GM12891 (cell line): ENCODE measurements at places on chromosomes 3 and 15.

DNA sequence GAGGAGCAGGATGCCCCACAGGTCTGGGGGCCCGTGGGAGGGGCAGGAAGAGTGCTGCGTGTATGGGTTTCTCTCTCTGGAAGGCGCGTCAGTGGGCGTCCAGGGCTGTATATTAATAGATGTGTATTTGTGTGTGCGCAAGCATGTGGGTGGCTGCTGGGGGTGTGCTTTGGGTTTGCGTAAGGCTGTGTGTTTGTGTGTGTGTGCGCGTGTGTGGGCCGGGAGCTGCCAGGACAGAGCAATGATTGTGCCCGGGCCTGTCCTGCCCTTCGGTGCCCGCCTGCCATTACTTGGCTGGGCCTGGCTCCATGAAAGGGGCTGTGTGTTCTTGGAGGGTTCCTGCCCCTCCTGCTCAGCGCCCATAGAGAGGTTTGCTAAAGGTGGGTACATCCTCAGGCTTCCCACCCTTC, 16.3 kb downstream of the CSPG4 start:
- DNase-seq = no peak

GRCh38 chr3:43477600-43477999, 144.2 kb downstream of the ANO10 start:
- DNase-seq = no peak

DNA sequence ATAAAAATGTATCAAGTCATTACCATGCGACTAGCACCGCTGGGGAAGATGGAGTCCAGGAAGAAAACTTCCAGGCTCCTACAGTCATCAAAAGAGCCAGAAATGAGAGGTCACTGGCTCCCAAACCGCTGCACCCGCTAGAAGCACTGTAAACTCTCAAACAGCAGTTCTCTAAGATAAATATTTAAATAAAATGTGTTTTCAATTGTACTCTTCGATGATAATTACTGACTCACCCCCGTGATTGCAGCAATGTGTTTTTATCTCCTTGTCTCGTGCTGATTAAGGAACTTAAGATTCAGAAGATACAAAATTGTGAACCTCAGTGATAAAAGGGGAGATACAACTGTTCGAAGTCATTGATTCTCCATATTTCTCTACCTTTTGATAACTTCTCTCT, 45.8 kb upstream of the FOXP1 start:
- DNase-seq = no peak

GRCh38 chr15:77057072-77057471, 13.8 kb downstream of the TSPAN3 start:
- no peak for DNase-seq

DNA sequence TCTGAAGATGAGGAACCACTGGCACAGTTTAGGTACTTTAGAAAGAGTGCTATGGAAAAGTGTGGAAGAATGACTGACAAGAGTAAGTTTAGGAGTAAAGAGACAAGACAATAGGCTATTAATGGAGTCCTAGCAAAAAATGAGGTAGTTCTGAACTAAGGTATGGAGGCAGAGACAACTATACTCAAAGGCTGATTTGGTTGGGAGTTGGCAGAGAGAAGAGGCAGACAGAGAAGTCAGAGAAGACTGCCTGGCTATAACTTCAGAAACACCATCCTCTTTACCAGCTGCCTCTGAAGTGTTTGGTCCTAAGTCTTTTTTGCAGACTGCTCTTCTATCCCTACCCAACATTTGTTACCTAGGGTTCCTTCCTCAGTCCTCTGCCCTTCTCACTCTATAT, 19.2 kb downstream of the DYNC1LI1 start:
- DNase-seq = no peak

GRCh38 chr3:104887069-104887468, 479.6 kb upstream of the ALCAM start:
- DNase-seq = no peak

DNA sequence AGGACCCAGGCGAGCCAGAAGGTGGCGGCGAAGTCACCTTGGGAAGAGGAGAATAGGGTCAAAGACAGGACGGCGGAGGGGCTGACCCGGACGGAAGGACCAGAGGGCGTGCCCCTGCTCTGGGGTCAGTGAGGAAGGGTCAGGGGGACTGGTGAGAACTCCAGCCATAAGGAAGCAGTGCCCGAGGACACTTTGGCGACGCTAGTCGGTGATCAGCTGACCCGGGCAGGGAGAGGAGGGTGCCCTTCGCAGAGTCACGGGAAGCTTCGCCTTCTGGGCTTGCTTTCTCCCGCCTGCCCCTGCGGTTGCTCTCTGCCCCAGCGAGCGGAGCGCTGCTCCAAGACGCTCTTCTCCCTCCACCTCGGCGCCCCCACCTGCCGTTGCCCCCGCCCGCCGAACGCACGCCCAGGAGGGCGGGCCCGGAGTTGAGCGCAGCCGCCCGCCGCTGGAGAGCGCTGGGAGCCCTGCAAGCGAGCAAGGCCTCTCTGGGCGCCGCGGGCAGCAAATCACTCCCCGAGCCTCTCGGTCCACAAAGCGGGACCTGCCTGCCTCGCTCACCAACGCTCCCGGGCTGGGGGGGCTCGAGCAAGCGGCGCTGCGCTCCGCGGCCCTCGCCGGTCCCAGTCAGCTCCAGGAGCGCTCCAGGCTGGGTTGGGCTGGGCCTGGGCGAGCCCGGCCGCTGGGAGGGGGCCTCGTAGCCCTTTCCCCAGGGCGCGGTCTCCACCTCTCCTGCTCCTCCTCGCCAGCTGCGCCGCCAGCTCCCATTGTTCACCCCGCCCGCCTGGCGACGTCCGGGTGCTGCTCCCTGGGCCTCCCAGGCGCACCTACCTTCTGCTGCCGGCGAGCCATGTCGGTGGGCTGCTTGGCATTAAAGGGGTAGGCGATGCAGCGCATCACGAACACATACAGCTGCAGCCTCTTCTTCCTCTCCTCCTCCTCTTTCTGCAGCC, 1.2 kb downstream of the CADPS start:
- no peak for DNase-seq

GRCh38 chr3:109035082-109035481, 81.4 kb upstream of the GUCA1C start:
- DNase-seq = no peak

DNA sequence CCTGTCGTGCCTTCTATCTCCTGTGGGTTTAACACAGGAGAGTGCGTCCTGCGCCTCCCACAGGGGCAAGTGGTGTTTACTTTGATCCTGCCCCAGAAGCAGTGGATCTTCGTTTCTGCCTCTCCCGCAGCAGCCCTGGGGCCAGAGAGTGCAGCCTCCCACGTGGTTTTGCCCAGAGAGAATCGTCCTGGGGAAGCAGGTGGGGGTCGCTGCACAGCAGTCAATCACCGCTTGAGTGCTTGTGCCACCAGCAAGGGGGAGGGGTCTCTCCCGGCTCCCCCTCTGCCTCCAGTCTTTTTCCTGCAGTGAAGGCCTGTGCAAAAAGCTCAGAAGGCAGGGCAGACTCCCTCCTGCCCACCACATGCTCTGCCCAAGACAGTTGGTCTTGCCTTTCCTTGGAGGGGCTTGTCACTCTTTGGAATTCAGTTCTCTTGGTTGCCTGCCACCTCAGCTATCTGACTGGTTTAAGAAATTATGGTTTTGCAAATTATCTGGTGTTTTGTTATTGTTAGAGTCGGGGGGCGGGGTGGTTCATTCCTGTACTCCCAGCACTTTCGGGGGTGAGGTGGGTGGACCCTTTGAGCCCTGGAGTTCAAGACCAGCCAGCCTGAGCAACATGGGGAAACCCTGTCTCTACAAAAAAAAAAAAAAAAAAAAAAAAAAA, 26.9 kb downstream of the STOML1 start:
- DNase-seq = no peak

- no peak for DNase-seq
Observed at GRCh38 chr3:165518346-165518745, 318.9 kb downstream of the BCHE start.

DNA sequence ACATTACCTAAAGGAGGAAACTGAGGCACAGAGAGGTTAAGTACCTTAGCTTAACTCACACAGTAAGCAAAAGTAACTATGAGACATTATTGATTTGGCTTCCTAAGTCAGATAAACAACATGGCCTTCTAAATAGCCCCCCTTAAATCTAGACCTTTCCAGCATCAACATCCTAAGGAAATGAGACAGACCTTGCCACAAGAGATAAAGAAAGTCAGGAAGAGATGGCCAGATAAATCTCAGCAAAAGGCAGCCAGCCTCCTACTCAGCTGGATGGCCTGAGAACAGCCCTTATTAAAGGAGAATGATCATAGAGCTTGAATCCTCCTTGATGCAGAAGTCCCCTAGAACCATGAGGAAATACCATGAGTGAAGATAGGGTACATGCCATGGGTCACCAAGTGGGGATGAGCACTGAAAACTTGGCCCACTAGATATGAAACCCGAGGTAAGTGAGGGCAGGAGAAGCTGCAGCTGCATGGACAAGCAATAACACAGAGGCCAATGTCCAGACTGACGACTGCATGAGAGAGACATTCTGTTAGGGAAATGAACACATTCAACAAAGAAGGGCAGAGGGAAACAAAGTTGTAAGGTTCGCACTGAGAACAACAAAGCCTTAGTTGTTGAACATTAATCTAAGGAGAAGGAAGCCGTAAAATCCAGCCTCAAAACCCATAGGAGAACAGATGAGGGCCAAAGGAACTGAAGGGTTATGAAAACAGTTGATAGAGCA, 69.6 kb downstream of the ZIC4 start:
- no peak for DNase-seq

GRCh38 chr3:145124900-145125678, 1035.9 kb downstream of the PLOD2 start:
- DNase-seq = no peak

GRCh38 chr15:59299929-59300617, 72.6 kb downstream of the MYO1E start:
- peak; percentile 26 for DNase-seq

DNA sequence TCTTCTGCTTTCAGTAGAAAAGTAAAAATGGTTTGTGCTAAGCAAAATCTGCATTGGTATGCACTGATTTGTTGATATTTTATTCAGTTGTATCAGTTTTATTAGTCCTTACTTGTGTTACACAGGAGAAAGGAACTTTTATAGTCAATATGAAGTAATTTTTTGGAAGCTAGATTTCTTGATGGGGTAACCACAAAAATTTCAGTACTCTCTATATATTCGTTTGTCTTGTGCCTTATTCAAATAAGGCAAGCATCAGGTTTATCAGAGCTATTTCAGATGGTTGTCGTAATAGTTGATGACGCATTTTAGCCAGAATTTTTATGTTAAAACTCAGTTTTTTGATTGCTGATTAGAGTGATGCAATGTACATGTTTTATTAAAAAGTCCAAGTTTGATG, 50.7 kb upstream of the NIPA1 start:
- DNase-seq = no peak

GRCh38 chr3:123344907-123345594, 103.8 kb downstream of the ADCY5 start:
- no peak for DNase-seq

GRCh38 chr3:38581774-38582173, 67.7 kb downstream of the SCN5A start:
- no peak for DNase-seq

GRCh38 chr3:102036017-102036416, 186.7 kb downstream of the NFKBIZ start:
- no peak for DNase-seq

DNA sequence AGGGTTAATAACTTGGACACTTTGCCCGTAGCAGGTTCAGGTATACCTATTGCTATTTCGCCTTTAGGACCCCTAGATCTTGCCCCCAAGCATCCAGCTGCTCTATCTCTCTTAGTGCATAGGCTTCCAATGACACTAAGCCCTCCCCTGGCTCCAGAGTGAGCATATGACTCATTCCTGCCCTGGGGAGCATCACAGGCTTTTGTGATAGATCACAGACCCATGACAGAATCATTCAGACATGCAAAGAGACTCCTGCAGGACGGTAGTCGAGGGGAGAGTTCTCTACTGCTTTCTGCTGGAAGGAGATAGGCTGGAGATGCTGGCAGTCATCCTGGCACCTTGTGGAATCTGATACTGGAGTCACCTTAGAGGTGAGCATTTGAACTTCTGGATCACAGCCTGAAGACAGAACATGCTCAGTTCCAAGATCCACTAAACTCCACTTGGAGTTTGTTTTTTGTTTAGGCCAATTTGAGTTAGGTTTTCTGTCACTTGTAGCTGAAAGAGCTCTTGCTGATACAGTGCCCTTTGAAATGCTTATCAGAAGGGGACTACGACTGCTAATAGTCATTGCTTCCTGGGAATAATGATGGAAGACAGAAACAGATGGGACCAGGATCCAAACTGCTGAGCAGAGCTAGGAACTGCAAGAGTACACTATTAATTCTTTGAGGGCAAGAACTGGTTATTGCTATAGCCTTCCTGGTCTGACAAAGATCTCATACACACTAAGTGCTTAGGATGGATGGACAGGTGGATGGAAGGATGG, 11.0 kb downstream of the LYSMD2 start:
- DNase-seq = no peak

GRCh38 chr3:151002003-151002981, 29.8 kb upstream of the CLRN1 start:
- DNase-seq = no peak

DNA sequence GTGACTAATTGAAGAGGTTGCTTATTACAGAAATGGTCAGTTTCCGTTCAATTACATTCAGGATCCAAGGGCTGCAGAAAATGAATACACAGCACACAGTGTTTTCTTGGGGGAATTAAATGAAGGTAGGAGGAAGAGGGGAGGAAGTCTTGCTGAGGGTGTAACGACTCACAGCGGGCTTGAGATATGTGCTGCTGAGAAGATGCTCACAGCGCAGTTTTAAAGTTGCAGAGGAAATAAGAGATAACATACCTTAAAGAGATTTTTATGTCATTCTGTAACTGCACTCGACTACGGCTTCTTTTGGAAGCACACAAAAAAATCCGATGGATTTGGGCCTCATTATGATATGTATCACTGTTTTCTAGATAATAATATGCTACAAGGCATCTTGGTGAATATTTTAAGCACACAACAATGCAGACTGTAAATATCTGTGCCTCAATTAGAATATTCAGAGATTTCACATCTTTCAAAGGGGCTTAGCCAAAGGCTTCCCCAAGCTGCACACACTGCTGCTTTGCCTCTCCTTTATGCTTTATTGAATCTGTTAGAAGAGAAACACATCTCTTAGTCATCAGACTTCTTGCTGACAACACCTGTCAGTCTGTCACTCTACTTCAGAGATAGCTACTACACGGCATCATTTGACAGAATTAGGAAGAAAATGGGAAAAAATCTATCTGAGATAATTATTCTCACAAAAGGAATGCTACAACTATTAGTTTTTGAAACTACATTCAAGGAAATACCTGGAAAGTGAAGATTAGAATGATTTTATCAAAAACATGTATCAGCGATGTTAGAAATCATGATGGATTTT, 773.2 kb downstream of the OTOL1 start:
- no peak for DNase-seq
